Brain pericyte (primary cell): ENCODE measurements at places on chromosomes 1 and 21.

DNA sequence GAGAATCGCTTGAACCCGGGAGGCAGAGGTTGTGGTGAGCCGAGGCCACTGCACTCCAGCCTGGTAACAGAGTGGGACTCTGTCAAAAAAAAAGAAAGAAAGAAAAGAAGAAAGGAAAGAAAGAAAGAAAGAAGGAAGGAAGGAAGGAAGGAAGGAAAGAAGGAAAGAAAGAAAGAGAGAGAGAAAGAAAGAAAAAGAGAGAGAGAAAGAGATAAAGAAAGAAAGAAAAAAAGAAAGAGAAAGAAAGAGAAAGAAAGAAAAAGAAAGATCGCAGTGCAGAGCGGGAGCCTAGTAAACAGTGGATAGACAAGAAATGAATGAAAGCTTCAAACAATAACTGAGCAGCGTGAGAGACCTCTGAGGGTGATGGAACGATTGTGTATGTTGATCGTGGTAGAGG, 20.6 kb upstream of the GRHL3 start:
- DNase-seq = no peak

- no peak for DNase-seq
Measured at GRCh38 chr1:115084902-115085511, 4.3 kb downstream of the TSPAN2 start.

DNA sequence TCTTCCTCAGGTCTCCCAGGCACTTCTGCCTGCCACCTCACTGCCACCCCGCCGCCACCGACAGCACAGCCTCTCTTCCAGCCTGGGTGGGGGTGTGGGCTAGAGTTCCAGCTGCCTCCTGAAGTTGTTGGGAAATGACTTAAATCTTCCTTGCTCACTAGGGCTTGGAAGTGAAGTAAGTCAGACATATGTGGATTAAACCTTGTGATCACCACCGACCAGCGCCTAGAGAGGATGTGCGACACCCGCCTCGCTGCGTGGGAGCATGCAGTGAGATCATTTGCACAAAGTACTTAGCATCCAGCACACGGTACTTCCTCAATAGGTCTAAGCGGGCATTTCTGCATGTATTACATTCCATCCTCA, 71.4 kb upstream of the FAM20B start:
- no peak for DNase-seq

DNA sequence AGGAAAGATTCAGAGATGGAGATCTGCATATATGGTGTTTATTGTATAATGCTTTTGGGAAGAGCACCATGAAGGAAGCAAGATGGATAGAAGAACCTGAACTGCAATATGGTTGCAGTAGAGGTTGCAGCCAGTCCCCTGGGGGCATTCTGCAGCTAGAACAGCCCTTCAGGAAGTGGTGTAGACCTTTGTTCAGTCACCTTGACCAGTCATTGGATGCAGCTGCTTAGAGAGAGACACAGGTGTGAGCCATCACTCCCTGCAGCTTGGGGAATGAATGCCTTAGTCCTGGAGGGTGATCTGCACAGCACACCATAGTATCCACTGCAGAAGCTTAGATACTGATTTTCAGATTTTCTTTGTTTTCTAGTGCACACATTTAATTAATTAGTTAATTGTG, 42.3 kb downstream of the NEK7 start:
- DNase-seq = no peak

DNA sequence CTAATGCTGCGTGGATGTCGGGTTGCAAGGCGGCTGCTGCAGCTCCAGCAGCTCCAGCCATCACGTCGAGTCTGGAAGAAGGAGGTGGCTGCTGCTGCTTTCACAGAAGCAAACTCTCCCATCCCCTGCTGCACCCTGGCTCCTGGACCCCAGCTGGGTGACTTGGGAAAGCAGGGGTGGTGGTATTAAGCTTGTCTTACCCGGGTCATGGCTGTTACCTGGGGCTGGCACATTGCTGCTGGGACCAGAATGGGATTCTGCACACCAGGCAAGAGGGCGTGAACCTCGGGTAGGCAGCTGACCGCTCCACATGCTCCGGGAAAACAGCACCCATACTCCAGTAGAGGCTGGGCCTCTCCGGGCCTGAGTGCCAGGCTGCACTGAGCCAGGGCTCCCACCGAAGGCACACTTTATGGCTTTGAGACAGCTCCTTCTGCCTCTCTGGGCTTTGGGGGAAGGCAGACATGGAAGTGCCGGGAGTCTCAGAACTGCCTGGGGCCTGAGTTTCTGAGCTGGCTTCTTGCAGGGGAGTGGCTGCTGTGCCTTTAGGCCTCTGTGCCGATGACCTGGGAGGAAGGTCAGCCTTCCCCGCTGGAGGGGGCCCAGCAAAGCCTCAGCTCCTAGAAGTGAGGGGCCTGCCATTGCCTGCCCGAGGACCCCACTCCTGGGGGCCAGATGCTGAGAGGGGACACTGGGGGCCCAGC, 1.2 kb downstream of the SMIM1 start:
- DNase-seq = no peak

GRCh38 chr1:172845371-172845770, 186.5 kb downstream of the FASLG start:
- DNase-seq = no peak

DNA sequence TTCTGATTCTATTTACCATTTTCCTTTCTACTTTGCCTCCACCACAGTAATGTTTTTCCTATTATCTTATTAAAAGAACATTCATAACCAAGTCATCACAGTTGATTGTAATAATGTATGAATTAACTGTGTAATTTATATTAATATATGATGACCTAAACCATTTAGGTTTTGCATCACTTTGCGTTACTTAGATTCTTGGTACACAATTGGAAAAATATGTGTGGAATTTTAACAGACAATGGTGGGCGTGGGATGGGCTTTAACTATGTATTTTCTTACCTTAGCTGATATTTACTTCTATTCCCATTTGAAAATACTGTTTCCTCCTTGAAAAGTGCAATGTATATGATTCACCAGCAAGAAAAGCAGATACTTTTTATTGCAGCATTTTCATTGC, 3.6 kb downstream of the KRTAP21-3 start:
- DNase-seq = no peak

- no peak for DNase-seq
Measured at GRCh38 chr1:8182034-8182761, 135.7 kb upstream of the SLC45A1 start.

DNA sequence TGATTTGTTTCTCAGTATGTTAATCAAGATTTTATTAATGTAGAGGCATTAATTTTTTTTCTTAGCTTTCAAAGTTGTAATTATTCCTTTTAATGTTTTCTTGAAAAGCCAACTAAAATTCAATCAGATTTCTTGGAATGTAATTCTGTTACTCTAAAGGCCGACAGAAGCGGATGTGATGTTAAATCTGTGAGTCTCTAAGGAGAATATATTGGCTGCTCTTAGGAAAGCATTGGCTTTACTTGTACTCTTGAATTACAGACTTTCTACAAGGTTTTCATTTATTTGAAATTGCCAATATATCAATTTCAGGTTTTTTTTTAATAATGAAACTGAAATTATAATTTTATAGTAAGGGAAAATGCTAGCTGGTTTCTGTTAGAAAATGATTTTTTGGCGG, 29.2 kb downstream of the RRP15 start:
- DNase-seq = no peak

- peak; percentile 41 for DNase-seq
Measured at GRCh38 chr1:9302745-9303524, 10.2 kb downstream of the SPSB1 start.

GRCh38 chr1:199742547-199742946, 285.0 kb upstream of the NR5A2 start:
- DNase-seq = no peak

DNA sequence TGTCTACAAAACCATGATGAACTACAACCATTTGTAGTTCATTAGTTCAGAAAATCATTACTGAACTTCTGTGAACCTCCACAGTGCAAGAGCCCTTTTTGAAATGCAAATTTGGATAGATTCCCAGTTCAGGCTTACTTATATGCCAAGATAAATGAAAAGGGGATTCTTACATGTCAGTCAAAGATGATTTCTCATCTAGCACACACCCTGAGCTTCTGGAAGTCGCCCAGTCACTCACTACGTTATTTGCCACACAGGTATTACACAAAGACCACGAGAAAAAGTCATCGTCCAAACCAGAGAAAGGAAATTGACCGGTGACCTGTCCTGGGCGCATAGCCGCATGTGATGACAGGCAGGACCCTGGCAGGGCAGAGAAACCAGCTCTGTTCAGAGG, 41.8 kb downstream of the ETS2 start:
- DNase-seq = no peak

- no peak for DNase-seq
Measured at GRCh38 chr1:210250998-210251679, 18.5 kb downstream of the SERTAD4 start.

- no peak for DNase-seq
Measured at GRCh38 chr1:205294175-205294917, 27.2 kb downstream of the NUAK2 start.

DNA sequence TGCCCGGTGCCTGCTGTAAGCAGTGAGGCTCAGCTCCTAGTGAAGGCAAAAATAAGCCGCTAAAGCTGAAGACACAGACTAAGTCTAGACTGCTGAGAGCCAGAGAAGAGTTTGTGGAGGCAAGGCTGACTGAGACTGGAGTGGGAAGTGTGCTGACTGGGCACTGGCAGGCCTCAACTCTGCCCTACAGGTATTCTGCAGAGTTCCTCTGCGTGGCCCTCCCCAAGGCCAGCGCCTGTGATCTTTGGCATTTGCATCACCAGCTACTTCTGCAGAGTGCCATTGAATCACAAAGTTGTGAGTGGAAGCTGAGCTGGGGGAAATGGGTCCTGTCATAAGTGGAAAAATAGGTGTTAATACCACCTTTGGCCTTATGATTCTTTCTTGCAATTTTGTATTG, 905.7 kb downstream of the PLA2G4A start:
- DNase-seq = no peak

DNA sequence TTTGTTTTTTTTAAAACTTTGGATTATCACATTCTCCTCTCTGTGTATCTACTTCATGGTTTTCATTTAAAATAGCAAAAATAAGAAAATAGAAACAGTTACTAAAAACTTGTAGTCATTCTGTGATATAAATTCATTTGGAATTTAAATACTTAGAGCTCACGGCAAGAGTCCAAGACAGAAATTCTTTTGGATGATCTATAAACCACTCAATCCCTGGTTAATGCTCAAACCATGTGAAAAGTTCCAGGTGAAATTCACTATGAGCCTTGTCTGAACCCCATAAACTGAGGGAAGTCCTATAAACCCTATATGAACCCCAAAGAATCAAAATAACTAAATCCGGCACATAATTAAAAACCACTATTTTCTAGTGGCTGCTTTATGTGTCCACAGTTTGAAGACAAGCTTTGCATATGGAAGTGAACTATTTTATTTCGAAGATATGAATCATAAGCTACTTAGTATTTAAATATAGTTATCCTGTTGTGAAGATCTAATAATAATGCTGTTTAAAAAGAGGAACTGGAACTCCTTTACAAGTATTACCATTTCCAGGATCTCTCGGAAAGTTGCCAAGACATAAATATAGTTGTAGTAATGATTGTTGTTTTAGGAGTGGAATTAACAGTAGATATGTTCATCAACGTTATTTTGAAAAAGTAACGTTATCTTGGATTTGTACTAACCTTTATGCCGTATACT, 163.5 kb downstream of the NFIA start:
- no peak for DNase-seq

GRCh38 chr1:70386121-70386520, 24.9 kb upstream of the CTH start:
- DNase-seq = no peak

DNA sequence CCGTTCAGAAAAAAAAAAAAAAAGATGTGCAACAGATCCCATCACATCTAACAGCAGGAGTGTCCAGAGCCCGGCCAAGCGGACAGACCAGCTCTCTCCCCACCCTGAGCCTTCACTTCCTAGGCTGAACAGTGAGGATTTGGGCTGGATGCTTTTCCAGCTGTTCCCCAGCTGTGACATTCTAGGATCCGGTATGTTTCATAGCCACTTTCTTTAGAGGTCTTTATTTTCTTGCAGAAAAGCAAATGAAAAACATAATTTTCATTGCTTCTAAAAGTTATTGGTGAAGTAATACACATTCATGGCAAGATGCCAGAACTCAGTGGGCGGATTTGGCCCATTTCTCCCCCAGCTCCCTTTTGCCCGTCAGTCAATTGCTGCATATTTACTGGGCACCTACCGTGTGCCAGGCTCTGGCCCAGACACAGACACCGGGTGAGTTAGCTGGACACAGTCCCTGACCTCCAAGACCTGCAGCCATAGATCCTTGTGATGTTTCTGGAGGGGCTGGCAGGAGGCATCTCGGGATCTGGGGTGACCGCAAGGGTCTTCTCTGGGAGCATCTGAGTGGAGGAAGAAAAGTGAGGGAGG, 213.7 kb upstream of the VAMP3 start:
- no peak for DNase-seq

- no peak for DNase-seq
Measured at GRCh38 chr1:19475296-19475695, 10.0 kb downstream of the CAPZB start.

DNA sequence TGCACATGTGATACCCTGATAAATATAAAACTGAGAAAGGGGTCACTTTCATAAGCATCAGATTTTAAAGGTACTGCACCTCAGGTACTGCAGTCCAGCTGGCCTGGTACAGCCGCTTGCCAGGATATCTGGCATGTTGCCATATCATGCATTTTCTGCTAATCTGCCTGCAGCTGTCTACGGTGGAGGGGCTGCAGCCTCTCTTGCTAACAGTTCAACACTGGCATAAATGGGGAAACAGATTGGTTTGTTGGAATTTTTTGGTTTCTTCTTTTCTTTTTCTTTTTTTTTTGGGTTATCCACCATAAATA, 71.5 kb downstream of the MIS18A start:
- DNase-seq = no peak

GRCh38 chr1:67060811-67061218, 6.9 kb upstream of the SLC35D1 start:
- DNase-seq = peak; percentile 51

DNA sequence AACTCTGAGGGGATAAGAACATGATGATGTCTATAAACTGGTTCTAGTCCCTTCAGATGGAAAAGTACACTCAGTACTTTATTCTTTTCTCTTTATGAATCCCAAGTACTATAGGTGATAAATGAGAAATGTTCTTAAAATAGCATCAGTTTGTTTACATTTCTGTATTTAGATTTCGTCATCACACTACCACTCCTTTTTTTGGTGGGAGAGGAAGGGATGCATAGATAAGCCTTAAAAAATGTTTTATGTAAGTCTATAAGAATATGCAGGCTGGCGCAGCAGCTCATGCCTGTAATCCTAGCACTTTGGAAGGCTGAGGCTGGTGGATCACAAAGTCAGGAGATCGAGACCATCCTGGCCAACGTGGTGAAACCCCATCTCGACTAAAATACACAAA, 144.8 kb downstream of the USP25 start:
- DNase-seq = no peak
